ENCODE measurements at places on chromosomes 5 and 9. TPM values are rescaled to one million over a fixed set of nuclear protein-coding genes. Genes with fewer than 3 reads are reported as not detected.

- DNase-seq, result no peak
Observed at GRCh38 chr9:16575142-16575985, 295.1 kb downstream of the BNC2 start.

- no peak for DNase-seq
Observed at GRCh38 chr5:178797546-178798440, 62.0 kb upstream of the ZNF354B start.

Gene ENC1
- total RNA-seq, result 0.99 TPM

Gene PRKAA1
- 48.2 TPM for total RNA-seq

Gene DIRAS2
- total RNA-seq, result not detected

Gene KIF20A
- 82.9 TPM for total RNA-seq

- DNase-seq, result no peak
Observed at GRCh38 chr5:171371326-171371725, 16.3 kb upstream of the NPM1 start.

Gene ZDHHC12
- total RNA-seq, result 56.2 TPM

GRCh38 chr9:27047136-27047535 is 41.7 kb upstream of the LRRC19 start:
- DNase-seq, result no peak

Gene GRIN1
- total RNA-seq, result 0.10 TPM

DNA sequence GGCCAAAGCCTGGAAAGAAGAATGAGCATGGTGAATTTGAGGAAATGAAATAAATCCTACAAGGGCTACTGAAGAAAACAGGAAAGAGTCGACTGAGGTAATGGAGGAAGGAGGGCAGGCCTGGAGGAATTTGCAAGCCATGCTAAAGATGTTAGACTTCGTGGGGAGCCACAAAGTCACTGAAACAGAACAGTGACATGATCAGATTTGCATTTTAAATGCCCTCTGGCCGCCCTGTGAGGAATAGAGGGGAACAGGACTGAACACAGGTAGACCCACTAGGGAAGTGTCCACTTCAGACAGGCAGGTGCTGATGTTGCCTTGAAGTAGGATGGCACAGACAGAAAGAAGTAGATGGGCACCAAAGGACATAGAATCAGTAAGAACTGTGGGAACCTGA is 42.8 kb upstream of the RLN1 start:
- DNase-seq, result no peak

Gene PCDHB12
- not detected for total RNA-seq
